Fibroblast of the aortic adventitia (primary cell): ENCODE measurements at places on chromosomes 6 and 20.
A peak's percentile ranks its signal among the peaks of the same experiment; 100 is the strongest.

- peak; percentile 81 for DNase-seq
Observed at GRCh38 chr6:33894438-33894837, 90.6 kb upstream of the MLN start.

GRCh38 chr6:127058936-127059335, 59.5 kb upstream of the RSPO3 start:
- DNase-seq = no peak

DNA sequence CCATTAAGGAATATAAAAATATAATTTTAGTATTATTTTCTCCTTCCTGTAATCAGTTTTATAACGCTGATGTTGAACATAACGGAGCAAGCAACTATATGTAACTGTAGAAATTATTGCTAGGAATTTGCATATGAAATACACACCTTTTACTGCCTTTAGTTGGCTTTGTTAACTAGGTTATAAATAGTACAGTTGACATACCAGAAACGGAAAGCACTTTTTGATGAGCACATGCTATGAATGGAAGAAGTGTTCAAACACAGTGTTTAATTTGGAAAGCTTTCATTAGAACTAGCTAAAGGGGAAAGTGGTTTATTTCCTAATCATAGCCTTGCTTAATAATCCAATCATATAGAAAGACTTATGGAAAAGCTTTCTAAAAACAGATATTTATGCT, 25.3 kb upstream of the BEND3 start:
- no peak for DNase-seq

GRCh38 chr6:4449409-4449808, 314.0 kb upstream of the ECI2 start:
- DNase-seq = no peak

- DNase-seq = peak; percentile 53
Observed at GRCh38 chr20:64212755-64213154, 42.8 kb upstream of the PCMTD2 start.

DNA sequence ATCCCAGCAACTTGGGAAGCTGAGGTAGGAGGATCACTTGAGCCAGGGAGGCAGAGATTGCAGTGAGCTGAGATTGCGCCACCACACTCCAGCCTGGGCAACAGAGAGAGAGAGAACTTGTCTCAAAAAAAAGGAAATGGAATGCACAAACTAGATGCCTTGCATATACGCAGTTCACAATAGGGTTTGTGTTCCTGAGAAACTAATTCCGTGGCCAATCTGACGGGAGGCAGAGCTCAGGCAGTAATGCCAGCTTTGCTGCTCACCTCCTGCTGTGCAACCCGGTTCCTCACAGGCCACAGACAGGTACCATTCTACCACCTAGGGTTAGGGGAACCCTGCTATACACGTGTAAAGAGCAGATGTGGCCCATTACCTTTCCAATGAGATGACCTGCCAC, 1.4 kb downstream of the CDK5RAP1 start:
- peak; percentile 19 for DNase-seq

DNA sequence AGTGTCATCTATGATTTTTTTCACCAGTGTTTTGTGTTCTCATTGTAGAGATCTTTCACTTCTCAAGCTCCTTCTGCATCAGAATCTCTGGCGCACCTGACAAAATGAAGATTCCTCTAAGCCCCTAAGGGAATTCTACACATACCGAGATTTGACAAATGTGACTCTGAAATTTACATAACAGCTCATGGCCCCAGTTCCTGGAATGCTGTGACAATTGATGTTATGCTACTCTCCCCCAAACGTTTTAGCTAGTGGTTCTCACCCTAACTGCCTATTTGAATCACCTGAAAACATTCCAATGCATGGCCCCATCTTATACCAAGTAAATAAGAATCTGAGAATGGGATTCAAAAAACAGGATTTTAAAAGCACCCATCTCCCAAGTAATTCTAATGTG, 162.1 kb upstream of the FKBP1C start:
- DNase-seq = no peak

DNA sequence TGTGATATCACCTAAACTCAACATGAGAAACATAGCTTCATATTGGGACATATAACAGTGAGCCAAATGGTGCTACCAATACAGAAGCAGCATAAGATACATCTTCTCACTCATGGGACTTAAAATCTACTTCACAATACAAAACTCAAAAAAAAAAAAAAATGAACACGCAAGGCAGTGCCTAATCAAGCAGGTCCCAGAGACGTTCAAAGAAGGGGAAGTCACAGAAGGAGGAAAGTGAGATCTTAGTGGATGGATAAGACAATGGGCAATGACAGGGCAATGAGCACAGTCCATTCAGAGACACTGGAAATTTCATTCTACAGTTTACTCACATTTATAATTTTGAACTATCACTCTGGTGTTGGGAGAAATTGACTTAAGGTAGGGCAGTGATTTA, 88.3 kb downstream of the FAM50B start:
- no peak for DNase-seq

GRCh38 chr20:57918551-57918950, 208.7 kb upstream of the PMEPA1 start:
- DNase-seq = no peak

GRCh38 chr20:51815383-51816076, 13.2 kb upstream of the SALL4 start:
- no peak for DNase-seq

- DNase-seq = no peak
Observed at GRCh38 chr6:91132461-91132860, 545.6 kb upstream of the MAP3K7 start.

DNA sequence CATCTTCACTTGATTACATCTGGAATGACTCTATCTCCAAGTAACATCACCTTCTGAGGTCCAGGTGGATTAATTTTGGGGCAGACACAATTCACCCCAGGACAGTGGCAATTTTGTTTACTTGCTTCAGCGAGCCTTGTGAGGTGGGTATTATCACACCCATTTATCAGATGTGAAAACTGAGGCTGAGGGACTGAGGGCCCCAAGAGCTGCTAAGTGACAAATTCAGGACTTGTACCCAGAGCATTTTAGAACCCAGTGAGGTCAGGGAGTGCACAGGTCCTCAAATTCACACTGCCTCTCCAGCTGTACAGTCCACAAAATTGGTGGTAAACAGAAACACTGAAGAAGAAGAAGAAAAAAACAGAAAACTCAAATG, 125.2 kb upstream of the PMEPA1 start:
- DNase-seq = no peak

DNA sequence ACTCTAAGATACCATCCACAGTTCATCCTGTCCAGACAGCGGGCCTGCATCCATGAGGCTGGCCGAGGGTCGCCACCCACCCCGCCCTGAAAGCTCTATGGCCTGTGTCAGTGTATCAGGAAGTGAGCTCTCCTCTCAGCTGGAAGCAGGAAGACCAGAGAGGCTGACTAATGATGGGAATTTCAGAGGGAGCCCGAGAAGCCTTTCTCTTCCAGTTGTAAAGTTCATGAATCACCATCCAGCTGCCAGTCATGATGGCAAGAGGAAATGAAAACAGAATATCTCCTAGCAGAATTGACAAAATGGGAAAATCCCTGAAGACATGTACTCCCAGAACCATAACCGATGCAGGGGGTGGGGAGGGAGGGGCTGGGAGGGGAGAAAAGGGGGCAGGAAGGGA, 109.6 kb upstream of the RPS6KA2 start:
- peak; percentile 33 for DNase-seq

DNA sequence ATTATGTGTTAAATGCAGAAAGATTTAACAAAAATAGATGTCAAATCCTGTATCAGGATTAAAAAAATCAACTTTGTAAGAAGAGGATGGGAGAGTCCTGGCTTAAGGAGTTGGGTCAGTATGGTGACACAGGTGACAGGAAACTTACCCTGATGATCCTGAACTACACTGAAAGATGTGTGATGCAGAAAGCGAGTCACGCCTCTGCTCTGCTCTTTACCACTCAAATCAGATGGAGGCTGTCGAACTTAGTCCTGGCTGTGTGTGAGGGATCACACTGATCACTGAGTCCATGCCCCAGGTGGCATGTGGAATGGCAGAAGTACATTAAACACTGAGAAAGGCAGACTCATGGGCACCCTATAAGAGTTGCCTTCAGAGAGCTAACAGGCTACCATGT, 92.9 kb downstream of the GJA10 start:
- no peak for DNase-seq

- no peak for DNase-seq
Observed at GRCh38 chr20:23582293-23582692, 14.0 kb upstream of the CST9L start.

- peak; percentile 97 for DNase-seq
Observed at GRCh38 chr20:3686867-3687321, 5.1 kb upstream of the ADAM33 start.

DNA sequence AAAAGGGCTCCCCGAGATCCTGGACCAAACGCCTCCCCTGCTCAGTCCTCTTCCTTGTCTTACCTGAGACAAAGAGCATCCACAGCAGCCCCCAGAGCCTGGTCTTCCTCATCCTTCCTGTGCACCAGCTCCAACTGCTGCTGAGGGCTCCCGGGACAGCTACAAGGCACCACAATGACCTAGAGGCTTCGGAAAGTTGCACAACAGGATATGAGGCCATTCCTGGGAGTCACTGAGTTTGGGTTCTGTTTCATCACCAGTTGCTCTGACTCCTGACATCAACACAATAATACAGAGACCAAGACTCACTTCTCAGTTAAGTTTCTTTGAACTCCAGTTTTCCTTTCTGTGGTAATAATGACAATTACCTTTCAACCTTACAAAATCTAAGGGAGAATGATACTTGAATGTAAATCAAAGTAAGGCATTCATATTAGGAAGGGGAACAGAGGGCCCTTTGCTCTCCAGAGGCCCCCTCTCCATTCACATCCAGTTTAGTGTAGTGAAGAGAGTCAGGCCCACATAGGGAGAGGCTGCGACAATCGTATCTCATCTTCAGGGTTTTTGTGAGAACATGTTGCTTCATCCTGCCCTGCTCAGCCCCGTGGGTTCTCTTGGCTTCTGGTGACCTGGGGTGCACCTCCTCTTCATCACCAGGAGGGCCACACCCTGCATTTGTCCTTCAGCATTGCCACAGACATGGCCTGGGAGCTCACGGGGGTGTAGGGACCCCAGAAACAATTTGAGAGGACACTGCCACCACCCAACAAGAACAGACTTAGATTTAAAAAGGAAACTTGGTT, at the start of gene TREM1:
Gene TREM1 (minus strand): TSS at position 139 of the 803 bp plus-strand sequence. CDS start 27 bp downstream, at position 112.
- peak; percentile 41 for DNase-seq

DNA sequence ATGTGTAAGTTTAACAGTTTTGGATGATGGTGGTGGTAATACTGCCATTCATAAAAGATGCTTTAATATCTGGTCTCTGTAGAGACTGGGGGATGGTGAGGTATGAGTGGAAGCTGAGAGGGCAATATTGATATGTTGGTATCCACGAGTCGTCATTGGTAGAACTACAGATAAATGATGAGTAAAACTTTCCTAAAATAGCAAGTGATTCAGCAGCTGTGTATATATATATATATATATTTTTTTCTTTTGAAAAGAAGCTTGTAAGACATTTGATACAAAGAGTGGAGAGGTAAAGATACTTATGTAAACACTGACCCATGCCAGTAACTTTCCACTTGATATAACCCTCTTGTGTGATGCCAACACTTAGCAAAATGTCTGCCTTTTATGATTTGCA, 41.7 kb upstream of the CITED2 start:
- peak; percentile 14 for DNase-seq

- DNase-seq = peak; percentile 83
Observed at GRCh38 chr6:28488916-28489365, 26.7 kb downstream of the GPX6 start.

GRCh38 chr6:160128879-160129516, 7.4 kb downstream of the SLC22A1 start:
- DNase-seq = no peak

DNA sequence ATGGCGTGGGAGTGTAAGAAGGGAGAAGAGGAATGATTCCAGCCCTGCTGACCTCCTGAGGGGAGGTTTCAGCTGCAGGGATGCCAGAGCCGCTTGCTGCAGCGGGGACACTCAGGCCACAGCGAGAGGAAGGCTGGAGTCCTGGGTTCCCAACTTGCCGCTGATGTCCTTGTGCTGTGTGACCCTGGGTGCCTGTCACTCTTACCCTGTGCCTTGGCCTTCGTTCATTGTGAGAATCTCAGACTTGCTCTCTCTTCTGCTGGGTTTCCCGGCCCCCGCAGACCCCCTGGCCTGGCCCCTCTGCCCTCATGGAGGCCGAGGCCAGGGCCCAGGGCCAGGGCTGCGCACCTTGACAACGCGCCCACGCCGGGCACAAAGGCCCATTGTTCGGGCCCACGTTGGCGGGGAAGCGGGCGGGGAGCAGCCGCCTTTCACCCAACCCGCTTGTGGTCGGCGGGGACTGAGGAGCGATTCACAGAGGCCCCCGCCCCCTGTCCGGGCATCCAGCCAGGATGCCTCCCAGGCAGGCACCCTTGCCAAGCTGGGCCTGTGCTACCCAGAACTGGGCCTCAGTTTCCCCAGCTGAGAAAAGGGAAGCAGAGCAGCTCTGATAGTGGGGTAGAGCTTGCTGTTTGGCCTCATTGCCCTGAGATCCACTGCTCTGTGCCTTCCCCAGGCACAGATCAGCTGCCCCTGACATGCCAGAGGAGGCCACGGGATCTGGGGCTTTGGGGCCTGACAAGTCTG, 52.4 kb downstream of the CEBPB start:
- DNase-seq = no peak

DNA sequence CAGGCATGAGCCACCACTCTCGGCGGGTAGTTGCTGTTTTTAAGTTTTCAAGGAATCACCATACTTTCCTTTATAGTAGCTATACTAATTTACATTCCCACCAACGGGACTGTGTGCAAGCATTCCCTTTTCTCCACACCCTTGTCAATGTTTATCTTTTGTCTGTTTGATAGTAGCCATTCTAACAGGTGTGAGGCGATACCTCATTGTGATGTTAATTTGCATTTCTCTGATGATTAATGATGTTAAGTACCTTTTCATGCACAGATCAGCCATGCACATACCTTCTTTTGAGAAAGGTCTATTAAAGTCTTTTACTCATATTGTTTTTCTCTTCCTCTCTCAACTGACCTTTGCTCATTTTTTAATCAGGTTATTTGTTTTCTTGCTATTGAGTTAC, 43.0 kb upstream of the CCND3 start:
- DNase-seq = no peak

- no peak for DNase-seq
Observed at GRCh38 chr20:52047811-52048764, 143.5 kb downstream of the ZFP64 start.

- no peak for DNase-seq
Observed at GRCh38 chr6:39468385-39468784, 145.9 kb upstream of the KCNK16 start.

DNA sequence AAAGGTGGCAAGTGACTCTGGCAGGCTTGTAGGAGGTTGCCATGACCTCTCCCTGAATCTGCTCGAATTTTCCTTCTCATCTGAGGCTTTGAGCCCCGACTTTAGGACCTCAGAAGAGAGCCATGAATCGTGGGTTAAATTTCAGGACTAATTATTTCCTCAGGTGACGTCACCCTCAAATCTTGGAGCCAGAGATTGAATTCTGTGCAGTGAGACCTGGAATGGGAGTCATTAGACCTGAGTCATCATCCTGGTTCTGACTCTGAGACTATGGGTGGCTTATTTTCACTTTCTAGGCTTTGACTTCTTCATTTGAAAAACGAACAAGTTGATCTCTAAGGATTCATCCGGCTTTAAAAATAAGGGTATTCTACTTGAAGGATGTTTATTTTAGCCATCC, 48.5 kb upstream of the PDYN start:
- peak; percentile 58 for DNase-seq

- DNase-seq = peak; percentile 65
Observed at GRCh38 chr6:75213112-75213511, 7.3 kb upstream of the COL12A1 start.

- DNase-seq = peak; percentile 47
Observed at GRCh38 chr6:19399406-19399805, 437.8 kb upstream of the ID4 start.
